Hematopoietic multipotent progenitor cell (in vitro differentiated cells): ENCODE measurements at places on chromosomes 2 and 18.

DNA sequence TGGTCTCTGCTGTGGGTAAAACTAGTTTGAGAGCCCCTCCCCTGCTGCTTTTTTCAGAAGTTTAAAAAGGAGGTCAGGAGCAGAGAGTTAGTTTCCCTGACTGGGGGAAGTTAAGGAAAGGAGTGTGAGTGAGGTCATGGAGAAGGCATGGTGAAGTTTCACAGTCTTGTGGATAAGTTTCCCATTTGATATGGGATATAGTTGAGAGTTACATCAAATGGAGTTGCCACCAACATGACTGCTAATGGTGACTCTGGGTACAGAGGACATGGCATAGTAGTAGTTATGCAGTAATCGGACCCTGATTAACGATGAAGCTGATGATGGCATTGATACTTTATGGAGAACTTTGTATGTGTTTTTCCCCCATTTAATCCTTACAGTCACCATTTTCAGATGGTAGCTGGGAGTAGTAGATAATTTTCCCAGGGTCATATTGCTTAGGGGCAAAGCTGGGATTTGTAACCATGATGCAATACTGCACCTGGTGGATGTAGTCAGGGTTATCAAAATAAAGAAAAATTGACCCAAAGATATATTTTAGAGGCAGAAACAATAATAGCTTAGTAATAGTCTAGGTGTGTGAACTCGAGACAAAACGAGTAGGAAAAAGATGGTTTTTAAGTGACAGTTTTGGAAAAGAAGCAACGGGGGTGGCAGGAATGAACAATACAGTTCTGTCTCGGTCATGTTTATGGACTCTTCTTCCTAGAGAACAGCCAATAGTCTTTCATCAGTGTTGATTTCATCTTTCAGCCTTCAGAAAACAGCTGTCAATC is 74.6 kb downstream of the FMNL2 start:
- DNase-seq, result no peak

DNA sequence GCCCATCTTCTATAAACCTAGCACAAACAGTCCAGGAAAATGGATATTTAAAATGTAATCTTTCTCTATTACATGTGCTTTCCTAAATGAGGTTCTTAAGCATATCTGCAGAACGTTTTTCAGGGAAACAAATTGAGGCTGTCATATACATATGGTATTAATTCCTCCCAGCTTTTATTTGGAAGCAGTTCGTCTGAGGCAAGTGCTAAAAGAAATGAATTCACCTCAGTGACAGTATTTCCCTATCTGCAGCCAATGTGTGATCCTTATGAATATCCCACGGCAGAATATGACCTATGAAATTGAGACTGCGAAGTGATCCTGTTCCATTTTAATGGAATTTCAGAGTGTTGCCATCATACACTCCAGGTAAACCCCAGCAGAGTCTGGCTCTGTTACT is 7.1 kb downstream of the MYOM1 start:
- no peak for DNase-seq

- no peak for DNase-seq
These were observed 70.4 kb upstream of the CYP1B1 start for GRCh38 chr2:38146275-38146906.

GRCh38 chr2:31347750-31348149 is 66.8 kb downstream of the XDH start:
- DNase-seq, result no peak

DNA sequence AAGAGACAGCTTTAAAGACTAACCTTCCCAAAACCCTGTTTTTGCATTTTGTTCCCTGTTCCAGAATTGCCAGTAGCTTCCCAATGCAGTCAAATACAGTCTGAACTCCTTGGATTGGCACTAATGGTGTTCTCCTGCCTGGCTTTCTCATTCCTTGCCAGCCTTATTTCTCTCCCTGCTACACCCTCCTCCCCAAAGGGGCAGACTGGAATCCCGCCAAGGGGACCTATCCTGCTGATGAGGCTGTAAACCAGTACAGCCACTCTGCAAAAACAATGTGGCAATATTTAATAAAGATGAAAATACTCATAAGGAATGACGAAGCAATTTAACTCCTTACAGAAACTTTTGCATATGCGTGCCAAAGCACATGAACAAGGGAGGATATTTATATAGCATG is 4.5 kb upstream of the SLC4A5 start:
- DNase-seq, result no peak
